ENCODE measurements at places on chromosomes 2 and 18.

DNA sequence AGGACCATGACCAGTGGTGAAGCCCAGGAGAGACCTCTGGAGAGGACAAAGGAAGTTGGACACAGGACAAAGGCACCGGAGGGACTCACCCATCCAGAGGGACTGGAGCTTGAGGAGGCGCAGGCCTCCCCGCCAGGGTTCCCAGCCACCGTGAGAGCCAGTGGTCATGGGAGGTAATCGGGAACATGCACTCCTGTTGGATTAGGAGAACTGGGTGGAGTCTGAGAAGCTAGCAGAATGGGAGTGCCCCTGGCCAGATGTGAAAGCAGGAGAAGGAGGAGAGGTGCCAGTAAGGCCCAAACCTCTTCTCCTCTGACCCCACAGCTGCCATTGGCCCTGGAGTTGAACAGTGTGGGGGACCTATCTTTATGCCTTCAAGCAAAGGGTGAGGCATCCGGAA lies 20.3 kb downstream of the POU3F3 start:
- no peak for DNase-seq

DNA sequence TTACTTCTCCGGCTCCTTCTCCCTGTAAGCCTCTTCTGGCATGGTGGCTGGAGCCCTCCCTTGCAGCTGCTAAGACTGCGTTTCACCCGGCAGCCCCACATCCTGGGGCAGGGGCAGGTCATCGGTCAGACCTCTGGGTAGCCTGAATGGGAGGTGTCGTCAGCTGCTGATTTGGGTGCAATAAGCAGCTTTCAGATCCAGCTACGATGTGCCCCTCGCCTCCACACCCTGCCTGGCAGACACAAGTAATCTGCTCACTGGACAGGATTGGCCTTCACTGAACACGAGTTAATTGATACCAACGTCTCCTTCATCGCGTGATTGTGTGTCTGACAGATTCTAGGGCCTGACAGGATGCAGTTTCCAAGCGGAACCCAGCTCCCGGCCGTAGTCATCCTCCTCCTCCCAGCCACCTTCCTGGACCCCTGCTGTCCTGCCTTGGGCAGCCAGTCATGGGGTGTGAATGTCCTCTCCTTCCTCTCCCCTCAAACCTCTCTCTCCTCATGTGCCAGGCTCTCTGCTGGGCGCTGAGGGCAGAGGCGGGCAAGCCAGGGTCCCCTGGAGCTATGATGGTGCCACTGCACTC lies 18.9 kb upstream of the PDIA6 start:
- no peak for DNase-seq

DNA sequence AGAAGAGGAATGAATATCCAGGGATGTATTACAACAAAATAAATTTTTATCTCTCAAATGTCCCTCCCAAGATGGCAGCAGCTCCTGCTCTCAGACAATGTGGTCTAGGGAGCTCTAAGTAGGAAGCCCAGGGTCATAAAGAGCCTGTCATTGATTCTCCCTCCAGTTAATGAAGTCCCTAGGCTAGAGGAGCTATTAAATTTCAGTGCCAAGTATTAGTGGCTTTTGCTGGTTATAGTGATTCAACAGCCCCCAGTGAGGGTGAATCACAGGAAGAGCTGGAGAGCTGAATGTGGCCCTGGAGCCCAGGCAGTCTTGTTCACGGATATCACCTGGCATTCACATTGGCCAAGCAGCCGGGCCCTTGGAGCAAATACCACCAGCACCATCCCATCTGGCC lies 109.8 kb upstream of the YPEL5 start:
- DNase-seq: no peak

DNA sequence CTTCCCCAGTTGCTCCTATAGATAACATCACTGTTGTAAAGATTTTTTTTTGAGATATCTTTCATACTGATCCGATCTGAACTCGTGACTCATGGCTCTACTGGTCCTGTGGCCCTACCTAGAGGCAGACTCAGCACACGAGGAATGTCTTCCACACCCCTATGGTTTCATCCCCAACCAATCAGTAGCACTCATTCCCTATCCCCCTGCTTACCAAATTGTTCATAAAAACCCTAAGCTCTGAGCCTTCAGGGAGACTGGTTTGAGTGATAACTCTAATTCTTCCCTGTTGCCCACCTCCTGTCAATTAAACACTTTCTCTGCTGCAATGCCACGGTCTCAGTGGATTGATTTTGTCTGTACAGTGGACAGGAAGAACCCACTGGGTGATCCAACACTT lies 4.2 kb upstream of the SAP130 start:
- no peak for DNase-seq
